GM19239 (cell line): ENCODE measurements at places on chromosomes 3 and 15.

GRCh38 chr3:64111872-64112271, 88.6 kb upstream of the PSMD6 start:
- no peak for DNase-seq

GRCh38 chr15:37034392-37034791, 66.0 kb downstream of the MEIS2 start:
- no peak for DNase-seq

DNA sequence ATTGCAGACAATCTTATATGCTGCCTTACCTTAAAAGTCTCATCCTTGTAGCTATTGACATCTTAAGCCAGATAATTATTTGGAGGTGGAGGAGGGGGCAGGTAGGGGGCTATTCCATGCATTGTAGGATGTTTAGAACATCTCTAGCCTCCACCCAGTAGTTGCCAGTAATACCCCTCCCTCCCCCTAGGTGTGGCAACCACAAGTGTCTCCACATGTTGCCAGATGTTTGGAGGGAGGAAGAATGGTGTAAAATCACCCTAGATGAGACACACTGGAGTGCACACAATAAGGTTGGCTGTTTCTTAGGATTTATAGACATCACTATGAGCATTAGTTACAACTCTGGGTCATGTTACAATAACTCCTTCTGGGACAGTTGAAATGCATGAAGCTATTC, 27.4 kb downstream of the GORASP1 start:
- no peak for DNase-seq

DNA sequence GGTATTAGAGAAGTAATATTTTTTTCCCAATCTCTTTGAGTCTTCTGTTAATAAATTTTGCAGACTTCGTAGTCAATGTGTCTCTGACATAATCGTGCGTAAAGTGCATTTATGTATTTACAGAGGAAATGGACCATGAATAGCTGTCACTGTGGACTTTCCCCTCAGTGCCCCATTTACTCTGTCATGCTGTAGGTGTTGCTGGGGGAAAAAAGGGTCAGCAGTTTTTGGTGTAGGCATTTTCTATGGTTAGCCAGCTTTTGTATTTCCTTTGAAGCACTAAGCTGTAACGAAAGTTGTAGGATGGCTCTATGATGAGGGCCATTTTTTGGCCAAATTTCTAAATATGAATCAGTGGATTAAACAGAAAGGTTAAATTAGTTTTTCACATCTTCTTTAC, 598.4 kb downstream of the FGF12 start:
- DNase-seq, result no peak

GRCh38 chr3:150763841-150764483, 993 bp upstream of the SIAH2 start:
- DNase-seq, result no peak

- no peak for DNase-seq
These were observed 34.8 kb downstream of the PTPN9 start for GRCh38 chr15:75544359-75544758.

DNA sequence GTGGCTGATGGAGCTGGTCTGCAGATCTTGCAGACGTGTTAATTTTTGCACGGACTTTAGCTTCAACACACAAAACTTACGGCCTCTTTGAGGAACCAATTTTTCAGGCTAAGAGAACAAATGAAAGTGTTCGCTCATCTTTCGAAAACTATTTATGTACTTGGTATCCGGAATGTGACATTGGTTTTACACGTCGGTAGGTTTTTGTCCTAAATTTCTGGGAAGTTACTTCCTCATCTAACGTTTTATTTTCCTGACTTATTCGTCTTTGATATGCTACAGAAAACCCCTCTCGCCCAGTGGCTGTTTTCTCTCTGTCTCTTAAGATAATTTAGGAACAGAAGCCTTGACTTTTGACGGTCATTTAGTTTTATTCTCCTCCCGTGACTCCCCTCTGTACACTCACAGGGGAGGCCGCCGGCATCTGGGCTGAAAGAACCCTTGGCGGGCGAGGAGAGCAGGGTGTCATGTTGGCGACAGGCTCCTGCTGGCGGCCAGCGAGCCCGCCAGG, 834 bp upstream of the GREM1 start:
- no peak for DNase-seq

DNA sequence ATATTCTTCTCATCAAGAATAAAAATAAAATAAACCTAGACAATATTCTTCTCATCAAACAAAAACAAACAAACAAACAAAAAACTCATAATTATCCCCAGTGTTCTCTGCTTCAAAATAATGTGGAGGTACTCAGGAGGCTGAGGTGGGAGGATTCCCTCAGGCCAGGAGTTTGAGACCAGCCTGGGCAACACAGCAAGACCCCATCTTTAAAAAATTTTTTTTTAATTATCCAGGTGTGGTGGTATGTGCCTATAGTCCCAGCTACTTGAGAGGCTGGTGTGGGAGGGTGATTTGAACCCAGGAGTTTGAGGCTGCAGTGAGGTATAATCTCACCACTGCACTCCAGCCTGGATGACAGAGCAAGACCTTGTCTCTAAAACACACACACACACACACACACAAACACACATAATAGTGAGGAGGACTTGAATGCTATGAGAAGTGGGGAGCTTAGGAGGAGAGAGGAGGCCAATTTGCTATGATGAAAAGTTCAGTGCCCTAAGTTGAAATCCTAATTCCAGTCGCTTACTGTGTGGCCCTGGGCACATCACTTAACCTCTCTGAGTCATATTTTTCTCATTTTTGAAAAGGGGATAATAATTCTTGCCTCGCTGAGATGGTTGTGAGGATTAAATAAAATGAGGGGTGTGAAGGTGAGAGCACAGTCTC, 35.8 kb upstream of the HERC1 start:
- no peak for DNase-seq

DNA sequence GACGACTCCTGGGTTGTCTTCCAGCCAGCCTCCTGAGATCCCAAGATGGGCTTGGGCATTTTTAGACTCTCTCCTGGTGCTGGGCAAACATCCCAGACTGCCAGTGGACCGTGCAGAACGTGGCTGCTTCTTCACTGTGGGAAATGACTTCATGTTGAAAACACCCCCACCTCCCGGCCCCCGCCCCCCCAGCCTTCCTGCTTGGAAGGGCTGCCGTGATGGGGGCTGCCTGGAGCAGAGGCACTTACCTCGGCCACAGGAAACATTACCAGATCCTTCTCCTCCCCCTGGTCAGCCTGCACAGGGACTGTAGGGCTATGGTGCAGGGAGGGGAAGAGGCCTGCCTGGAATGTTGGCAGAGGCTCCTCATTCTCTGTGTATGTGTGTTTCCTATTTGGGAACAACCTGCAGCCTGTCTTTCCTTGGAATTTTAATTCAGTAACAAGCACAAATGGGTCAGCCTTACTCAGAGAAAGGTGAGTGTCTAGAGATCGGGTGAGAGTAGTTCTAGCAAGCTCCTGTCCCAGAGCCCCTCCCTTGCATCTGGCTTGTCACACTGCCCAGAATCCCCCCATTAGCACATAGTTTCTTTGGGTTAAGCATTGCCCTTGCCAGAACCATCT, 90.8 kb downstream of the ANP32A start:
- DNase-seq, result no peak

- DNase-seq, result no peak
These were observed 31.0 kb upstream of the ADAMTS17 start for GRCh38 chr15:100372739-100373119.

DNA sequence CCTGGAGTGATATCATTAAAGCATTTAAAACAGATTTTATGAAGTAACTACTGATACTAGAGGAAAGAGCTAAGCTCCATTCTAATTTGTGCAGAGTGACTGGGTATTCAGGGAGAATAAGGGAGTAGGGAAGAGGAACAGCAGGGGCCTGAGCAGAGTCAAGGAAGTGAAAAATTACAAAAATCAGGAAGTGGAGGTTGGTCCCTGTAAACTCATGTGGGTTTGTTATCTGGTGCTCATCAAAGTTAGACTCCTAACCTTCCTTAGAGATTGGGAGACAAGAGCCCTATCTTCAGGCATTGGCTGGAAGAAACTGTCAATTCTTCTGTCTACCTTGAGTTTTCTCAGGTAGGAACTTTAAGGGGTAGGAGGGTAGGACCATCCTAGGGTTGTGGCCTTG, 82.5 kb downstream of the NEK11 start:
- DNase-seq, result no peak

DNA sequence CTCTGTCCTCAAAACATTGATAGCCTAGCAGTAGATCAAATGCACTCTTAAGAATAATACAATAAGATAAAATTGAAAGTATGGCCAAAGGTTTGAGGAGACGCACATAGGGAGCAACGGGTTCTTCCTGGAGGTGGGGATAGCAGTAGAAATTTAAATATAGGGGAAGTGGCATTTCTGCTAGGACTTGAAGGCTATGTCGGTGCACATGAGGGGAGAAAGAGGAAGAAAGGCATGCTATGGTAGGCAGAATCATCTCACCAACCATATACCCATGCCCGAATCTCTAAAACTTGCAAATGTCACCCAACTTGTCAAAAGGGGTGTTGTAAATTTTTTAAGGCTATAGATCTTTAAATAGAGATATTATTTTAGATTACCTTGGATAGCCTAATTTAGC, 735.1 kb upstream of the LMCD1 start:
- no peak for DNase-seq

DNA sequence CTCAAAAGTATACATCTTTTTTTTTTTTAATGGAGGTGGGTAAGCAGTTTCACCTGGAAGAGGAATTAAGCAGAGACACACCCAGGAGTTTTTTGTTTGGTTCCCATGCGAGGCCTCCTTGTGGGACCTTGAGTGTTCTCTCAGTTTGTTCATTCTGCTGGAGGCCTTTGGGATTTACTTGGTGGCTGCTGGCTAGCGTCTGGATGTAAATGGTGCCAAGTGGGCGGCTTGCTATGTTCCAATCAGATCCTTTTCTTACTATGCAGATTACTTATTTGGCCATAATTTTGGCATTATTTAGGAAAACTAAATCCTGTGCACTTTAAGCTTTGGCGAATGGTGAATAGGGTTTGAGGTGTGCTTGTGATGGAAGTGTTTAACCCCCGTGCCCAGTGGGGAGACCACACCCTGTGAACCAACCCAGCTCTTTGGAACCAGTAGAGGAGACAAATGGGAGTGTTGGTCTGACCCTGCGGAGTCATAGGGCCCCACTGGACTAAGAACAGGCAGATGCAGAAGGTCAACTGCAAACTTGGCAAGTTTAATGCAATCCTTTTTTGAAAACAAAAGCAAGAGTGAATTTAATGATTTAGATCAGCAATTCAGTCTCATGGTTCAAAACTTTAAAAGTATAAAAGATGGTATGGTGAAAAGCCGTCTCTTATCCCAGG, 79.4 kb downstream of the EBLN2 start:
- DNase-seq, result no peak

DNA sequence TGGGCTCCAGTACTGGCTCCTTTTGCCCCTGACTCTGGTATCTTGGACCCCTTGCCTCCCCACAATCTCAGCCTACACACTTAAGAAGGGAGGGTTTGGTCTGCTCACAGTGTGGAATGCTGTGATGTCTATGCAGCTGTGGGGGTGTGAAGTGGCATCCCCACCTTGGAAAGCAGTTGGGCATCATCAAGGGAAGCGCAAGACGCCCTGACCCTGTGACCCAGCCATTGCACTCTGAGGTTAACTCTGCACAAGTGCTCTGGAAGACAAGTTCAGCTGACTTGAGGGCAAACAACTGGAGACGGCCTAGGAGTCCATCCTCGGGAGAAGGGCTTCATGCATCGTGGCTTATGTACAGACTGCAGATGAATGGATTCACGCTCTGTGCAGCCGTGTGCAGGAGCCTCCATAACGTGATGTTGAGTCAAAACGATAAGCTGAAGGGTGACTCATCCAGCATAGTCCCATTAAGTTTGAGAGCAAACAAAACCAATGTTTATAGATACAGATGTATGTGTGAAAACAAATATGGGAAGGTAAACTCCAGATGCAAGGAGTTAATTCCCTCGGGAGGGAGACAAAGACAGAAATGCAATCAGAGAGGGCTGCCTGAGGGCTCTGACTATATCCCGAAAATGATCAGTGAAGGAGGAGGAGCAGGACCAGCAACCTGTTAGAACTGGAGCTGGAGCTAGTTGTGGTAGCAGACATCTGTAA, 86.8 kb downstream of the LSM3 start:
- DNase-seq, result no peak

- no peak for DNase-seq
These were observed 41.1 kb downstream of the NGRN start for GRCh38 chr15:90306560-90306959.

GRCh38 chr15:92960996-92961681, 61.0 kb downstream of the CHD2 start:
- no peak for DNase-seq

DNA sequence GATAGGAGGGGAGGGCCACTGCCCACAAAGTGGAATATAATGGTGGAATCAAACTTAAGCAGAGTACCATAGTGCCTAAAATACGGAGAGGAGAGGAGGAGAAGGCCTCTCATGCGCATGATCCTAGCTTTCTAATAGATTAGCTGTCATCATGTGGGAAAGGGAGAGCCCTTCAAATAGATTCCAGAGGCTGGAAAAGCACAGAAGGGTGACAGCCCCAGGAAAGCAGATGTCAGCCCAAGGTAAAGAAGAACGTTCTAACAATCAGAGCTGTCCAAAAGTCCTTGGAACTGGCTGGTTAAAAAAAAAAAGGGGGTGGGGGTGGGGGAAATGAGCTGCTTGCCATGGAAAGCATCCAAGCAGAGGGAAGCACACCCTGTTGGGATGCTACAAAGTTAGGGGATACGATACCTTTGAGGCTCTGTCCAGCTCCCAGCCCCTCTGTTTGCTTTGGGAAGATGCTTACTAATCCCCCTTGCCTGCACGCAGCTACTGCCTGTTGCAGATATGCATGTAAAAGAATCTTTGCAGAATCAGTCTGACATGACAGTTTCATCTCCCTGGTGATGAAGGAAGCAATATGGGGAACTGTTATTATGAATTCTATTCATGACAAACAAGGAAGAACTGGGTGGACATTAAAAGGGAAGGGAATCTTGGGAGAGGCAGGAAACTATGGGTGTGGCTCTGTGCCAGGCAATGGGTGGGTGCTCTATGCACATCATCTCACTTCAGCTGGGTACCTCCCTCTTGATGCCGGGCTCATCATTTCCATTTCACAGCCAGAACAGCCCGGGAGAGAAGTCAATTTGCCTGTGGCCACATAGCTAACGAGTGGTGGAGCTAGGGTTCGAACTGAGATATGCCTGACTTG, 10.1 kb upstream of the LMCD1 start:
- DNase-seq, result no peak

- no peak for DNase-seq
These were observed 399.9 kb upstream of the CBLB start for GRCh38 chr3:106268696-106269095.

DNA sequence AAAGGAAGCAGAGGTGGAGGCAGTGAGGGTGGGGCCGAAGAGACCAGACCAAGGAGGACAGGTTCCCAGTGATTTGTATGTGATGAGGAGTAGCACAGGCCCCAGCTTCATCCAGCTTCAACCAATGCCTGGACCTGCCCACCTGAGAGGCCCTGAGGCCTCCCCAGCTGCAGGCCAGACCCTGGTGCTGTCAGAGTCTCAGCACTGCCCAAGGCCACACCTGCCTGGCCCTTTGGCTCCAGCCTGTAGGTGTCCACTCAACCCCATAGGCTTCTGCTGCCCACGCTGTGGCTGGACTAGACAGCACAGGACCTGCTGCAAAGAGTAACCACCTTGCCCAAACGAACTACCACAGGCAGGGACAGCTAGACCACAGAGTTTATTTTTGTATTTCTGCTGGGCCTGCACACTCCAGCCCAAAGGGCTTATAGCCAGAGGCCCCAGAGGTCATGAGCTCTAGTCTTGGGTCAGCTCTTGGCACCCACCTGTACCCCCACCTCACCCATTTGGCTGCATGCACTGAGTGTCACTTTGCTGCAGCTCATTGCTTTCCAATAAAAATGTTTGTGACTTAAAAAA, 81.9 kb upstream of the CDV3 start:
- no peak for DNase-seq

GRCh38 chr15:67836134-67836455, 3.8 kb downstream of the RNU6-1 start:
- DNase-seq, result no peak

- no peak for DNase-seq
These were observed 17.8 kb downstream of the LRIG1 start for GRCh38 chr3:66483006-66483405.
